ENCODE measurements at places on chromosomes 6 and 20.
A peak's percentile ranks its signal among the peaks of the same experiment; 100 is the strongest.

DNA sequence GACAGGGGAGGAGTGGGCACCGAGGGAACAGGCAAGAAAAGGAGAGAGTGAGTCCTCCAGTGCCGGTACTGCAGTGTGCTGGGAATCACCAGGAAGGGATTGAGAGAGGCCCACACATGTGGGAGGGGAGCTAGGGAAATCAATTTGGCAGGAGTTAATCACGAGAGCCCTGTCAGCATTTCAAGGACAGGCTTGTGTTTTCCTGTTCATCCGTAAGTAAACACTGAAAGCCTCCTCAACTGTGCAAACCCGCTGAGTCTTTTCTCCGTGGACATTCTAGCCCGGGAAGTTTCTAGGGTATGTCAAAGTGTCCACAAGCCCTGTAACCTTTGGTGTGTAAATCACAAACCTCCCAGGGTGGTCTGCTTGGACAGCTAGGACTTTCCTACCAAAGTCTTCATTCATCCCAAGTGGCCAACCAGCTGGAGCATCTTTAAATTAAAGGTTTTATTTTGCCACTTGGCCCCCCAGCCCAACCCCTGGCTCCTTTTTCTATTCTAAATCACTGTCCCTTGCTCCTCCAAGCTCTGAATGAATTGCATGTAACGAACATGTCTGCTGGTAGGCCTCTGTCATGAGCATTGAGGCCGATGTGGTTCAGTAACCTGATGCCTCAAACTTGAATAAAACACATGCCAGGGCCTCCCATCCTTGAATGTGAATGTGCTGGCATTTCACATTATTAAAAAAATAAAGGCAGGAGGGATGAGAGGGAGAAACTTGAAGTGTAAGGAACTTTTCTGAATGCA lies 149.1 kb downstream of the ZNF217 start:
- DNase-seq, result no peak

DNA sequence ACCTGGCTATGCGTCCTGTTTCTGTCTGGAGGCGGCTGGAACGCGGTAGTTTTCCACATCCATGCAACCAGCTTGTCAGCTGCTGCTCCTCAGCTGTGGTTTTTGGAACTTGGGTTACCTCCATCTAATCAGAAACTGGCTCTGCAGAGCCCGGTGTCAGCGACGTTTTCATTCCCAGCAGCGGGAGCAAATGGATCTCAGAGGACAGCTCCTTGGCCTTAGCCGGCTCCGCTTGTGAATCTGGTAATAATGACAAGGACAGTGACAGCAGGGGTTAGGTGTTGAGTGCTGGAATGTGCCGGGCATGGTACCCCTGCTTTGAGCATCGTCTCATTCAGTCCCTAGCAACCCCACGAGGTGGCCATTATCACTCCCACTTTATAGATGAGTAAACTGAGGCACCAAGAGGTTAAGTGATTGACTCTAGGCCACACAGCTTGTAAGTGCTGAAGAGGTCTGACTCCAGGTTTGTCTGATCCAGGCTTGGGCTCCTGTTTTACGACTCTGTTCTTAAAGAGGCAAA lies 1.3 kb downstream of the SLCO4A1 start:
- no peak for DNase-seq

DNA sequence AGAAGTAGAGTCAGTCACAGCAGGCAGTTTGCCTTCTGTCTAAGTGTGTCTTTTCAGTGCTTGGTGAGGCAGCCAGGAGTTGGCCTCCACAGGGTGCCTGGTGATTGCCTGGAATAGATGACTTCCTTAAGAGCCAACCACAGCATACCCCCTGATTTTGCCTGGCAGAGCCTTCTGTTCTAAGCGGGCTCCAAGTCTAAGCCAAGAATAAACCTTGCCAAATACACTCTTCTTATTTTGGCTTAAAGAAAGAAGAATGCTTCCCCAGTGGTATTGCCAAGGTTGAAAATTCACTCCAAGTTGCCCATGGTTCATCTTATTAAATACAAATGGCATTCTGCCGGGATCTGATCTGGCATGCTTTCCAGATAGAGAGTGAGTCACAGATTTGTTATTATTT lies 1424.8 kb upstream of the EYS start:
- DNase-seq, result no peak

DNA sequence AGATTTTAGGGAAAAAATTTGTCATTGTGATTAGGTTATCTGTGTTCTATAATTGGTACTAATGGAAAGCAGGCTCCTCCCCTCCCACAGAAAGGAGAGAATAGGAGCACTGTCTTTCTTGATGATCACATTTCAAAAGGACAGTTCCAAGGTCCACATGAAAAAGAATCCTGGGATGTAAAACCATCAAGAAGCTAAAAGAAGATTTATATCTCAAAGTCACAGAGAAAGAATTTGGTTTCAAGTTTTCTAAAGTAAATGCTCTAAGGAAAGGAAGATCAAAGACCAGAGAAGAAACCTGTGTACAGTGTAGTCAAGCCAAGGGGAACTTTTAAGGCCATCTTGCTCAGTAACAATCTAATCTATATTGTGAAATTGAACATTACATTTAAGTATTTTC lies 652.7 kb upstream of the HS3ST5 start:
- no peak for DNase-seq

- DNase-seq, result no peak
These were observed 62.4 kb downstream of the TNFRSF21 start for GRCh38 chr6:47247227-47247797.

DNA sequence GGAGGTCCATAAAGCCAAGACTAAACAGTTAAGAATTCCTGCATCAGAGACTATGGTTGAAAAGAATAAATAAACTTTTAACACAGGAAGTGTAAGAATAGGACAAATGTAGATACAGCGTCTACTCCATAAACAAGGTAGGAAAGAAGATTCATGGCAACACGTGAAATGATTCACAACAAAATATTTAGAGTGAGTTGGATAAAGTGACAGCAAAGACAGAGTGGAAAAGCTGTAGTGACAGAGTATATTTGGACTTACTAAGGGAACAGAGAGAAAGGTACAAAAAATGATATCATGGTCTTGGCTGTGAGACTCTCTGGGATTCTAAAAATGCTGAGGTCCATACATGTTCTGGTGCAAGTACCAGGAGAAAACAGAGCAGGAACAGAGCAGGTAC lies 21.9 kb upstream of the KIAA0408 start:
- no peak for DNase-seq

DNA sequence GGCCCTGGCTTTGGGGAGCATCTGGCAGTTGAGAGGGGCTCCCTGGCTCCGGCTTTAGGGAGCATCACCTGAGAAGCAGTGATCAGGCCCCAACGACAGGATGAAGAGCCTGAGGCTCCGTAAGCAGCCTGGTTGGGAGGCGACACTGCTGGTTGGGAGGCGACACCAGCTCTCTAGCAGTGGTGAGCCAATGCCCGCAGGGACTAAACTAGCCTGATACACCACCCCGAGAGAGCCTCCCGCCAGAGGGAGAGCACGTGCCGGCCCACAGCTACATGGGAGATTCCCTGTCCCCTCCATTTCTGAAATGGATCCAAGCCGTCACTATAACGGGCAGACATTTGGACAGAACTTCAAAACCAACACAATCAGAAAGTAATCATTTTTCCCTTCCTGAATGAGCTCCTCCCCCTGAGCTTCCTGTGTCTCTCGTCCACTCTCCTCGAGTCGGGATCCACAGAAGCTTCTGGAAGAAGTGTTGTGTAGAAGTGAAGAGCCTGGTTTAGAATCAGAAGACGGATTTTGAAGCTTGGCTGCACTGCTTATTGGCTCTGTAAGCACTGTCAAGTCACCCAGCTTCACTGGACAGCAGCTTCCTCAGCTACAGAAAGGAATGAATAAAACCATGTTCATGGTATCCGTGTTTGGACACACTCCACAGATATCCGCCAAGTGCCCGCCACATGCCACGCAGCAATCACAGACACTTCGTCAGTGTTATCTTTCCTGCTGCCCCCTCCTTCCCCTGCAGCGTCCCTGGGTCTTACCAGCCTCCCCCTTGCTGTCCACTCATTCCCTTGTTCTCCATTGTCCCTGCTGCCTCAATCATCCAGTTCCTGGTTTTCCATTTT lies 199.6 kb downstream of the TTLL2 start:
- DNase-seq, result no peak

DNA sequence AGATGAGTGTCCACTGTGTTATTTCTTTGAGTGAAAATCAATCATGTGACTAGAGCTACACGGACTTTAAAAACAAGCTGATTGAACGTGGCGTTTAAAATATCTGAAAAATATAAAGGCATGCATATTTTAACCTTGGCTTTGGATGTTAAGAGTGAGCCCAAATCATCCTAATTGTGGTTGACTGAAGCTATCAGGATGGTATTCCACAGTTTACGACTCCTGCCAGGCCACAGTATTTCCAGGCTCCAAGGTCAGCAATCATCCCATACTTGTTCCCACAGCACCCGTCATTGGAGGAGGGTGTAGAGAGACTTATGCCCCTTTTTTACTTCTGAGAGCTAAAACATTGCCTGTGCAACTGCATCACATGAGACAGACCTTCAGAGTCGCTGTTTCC lies 43.2 kb upstream of the TMX4 start:
- no peak for DNase-seq

DNA sequence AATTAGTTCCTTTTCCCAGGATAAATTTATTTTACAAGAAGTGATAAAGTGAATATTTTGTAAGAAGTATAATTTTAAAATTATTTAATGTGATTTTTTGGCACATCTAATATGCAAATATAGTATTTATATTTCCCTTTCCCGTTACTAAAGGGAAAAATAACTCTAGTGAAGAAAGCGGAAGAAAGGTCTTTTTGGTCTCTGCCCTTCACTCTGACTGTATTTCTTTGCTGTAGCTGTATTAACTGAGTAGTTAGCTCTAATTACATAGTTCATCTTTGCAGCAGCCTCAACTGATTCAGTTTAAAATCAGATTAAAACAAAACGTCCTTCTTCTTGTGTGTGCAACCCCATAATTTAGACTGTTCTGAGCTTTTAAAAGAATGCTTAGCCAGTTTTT lies 57.4 kb upstream of the RNF144B start:
- no peak for DNase-seq

- DNase-seq, result no peak
These were observed 59.2 kb upstream of the POU3F2 start for GRCh38 chr6:98775205-98775604.

GRCh38 chr6:150142670-150143515 lies at the start of gene PPP1R14C:
Gene PPP1R14C, plus strand, starts transcription at chr6:150143044. Its CDS starts 149 bp downstream, at chr6:150143193.
- DNase-seq, result no peak

- no peak for DNase-seq
These were observed 20.5 kb downstream of the ID4 start for GRCh38 chr6:19857703-19858102.

GRCh38 chr6:157548635-157549467 lies 167.9 kb downstream of the ZDHHC14 start:
- no peak for DNase-seq

- DNase-seq, result no peak
These were observed 37.9 kb downstream of the MAN1A1 start for GRCh38 chr6:119311514-119312142.

- no peak for DNase-seq
These were observed at the start of gene POU5F1 for GRCh38 chr6:31170600-31170881. Gene POU5F1, minus strand, starts transcription at chr6:31170682. Its CDS starts 62 bp downstream, at chr6:31170620.

DNA sequence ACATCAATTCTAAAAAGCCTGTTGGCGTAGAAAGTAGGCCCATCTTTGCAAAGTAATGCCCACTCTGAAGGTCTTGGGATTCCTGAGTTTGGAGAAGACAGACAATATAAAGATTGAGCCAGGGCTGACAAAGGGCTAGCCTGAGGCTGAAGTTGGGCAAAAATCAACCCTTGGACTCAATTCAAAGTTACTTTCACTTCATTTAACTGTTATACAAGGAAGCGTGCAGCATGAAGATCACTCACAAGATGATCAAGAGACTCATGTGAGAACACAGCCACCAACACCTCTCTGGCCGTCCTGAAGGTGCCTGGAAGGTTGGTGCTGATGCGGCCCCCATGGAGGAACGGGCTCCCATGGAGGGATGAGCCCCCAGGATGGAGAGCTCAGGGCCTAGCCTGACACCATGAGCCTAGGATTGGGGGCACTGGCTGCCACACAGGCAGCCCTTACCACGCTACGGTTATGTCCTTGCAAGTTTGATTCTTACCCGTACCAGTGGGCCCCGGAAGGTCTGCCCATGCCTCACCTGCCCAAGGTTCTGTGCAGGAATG lies 26.6 kb downstream of the FOXC1 start:
- DNase-seq, result no peak

GRCh38 chr20:13493143-13493542 lies 145.6 kb downstream of the TASP1 start:
- no peak for DNase-seq

GRCh38 chr20:12955611-12956010 lies 53.2 kb upstream of the SPTLC3 start:
- DNase-seq, result no peak

DNA sequence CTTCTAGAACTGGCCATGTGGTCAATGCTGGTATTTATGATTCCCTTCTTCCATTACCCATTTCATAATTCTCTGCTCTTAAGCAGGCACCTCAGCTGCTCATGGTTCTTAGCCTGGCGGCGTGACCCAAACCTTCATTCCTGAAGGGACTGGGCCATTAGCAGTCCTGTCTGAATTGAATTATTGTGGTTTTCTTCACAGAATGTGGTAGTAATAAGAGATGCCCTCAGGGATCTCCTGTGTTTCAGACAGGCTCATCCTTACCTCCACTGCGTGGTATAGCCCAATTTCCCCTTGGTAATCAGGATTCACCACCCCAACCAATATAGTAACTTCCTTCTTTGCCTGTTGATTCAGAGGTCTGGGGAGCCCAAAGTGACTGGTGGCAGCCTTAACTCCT lies 37.6 kb downstream of the PKIB start:
- DNase-seq, result no peak

DNA sequence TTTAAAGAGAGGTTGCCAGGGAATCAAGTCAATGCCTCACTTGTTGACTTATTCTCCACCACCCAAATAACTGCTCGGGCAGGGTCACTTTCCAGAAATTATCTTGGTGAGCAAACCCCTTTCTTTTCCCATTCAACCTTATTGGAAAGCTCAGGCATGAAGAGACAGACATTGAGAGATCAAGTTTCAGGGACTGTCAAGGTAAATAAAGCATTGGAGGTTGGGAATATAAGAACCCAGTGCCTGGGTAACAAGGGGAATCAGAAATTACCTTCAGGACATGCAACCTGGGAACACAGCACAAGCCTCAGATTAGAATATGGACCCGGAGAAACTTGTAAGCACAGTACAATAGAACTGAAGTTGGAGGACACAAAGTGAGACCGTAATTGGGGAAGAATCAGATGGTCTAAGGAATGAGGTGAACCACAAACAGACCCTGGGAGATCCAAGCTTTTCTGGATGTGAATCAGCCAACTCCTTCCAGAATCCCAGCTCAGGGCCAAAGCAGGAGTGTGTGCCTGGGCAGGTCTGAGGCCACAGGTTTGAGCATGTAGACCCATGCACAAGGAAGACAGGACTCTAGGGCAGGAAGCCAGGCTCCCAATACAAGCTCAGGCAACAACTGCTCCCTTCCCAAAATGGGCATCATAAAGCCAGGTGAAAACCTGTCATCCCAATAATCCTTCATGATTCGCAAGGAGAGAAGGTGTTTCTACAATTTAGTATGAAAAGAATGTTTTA lies 512.8 kb downstream of the MAFB start:
- DNase-seq, result no peak

GRCh38 chr6:142474531-142475289 lies 172.9 kb downstream of the ADGRG6 start:
- DNase-seq, result peak; percentile 5
